Caki2 (cell line): ENCODE measurements at places on chromosomes 4 and X. TPM values are rescaled to one million over a fixed set of nuclear protein-coding genes. Genes with fewer than 3 reads are reported as not detected.
A peak's percentile ranks its signal among the peaks of the same experiment; 100 is the strongest.

- DNase-seq = no peak
Measured at GRCh38 chr4:173170182-173170778, 1.7 kb downstream of the GALNT7 start.

GRCh38 chr4:95599777-95600400 is 51.1 kb upstream of the UNC5C start:
- DNase-seq = no peak

DNA sequence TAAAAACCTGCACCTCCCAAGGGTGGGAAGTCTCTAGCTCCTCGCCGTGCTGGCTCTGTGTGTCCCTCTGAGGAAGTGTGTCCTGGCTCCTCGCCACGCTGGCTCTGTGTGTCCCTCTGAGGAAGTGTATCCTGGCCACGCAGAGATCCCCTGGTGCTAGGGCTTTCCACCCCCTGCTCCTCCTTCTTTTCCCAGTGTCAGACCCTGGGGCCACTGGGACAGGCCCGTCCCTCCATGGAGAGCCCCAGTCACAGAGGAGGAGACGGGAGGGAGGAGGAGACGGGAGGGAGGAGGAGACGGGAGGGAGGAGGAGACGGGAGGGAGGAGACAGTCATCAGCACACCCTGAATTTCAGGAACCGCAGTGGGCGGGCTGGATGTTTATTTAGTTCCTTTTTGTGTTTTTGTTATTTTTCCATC is 53.8 kb upstream of the HGFAC start:
- DNase-seq = peak; percentile 87

- DNase-seq = peak; percentile 28
Measured at GRCh38 chr4:102713096-102713495, 47.7 kb downstream of the MANBA start.

Gene ADH1B
- not detected in 2 replicates for total RNA-seq

GRCh38 chr4:173282626-173283025 is 51.5 kb downstream of the HMGB2 start:
- DNase-seq = no peak

Gene ARHGAP10
- total RNA-seq = 4.4 and 8.3 TPM in 2 replicates

GRCh38 chr4:132227151-132227856 is 921.8 kb upstream of the PCDH10 start:
- no peak for DNase-seq

DNA sequence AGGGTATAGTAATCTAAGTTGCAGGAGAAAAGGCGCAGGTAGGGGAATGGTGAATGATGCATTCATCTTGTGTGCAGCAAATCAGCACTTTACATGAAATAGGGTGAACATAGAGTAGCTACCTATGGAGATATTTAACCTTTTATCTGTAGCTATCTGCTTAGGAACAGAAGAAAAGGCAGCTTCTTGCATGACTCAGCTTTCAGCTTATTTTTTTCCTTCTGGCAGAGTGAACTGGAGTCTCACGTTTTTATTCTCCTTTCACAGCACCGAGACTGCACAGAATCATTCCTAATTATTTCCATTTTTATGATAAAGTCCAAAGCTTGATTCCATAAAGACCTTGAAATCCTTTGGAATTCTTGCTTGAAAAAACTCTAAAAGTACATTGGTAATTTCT is 4.8 kb upstream of the SCOC start:
- peak; percentile 26 for DNase-seq

DNA sequence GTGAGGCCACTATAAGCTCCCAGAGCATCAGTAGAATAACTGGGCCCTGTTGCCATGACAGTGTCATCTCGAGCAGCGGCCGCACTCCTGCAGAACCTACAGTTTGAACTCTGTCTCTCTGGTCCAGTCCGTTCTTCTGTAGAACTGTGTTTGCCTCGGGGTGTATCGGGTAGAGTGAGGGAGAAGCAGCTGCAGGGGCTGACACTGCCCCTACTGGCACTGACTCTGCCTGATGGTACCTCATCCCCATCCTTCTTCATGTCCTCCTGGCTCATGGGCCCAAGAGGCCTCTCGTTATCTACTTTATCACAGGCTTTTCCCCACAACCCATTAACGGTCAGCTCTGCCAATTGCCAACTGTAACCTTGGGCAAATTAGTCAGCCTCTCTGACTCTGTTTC is 96.5 kb downstream of the NPNT start:
- DNase-seq = no peak

- peak; percentile 24 for DNase-seq
Measured at GRCh38 chrX:149630681-149631233, 835 bp downstream of the TMEM185A start.

DNA sequence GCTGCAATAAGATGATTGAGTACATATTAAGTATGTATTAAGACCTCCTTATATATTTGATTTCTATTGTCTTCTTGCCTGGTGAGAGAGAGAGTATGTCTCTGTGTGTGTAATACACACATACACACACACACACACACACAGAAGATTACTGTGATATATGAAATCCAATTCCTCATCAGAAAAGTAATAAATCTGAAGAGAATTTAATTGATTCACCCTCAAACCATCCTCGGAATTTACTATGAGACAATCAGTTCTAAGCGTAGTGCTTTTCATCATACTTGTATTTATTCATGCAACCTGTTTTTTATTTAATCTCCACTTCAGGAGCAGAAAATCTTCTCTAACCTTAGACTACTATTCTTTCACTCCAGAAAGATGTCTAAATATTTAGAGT is 62.3 kb upstream of the TLL1 start:
- no peak for DNase-seq

DNA sequence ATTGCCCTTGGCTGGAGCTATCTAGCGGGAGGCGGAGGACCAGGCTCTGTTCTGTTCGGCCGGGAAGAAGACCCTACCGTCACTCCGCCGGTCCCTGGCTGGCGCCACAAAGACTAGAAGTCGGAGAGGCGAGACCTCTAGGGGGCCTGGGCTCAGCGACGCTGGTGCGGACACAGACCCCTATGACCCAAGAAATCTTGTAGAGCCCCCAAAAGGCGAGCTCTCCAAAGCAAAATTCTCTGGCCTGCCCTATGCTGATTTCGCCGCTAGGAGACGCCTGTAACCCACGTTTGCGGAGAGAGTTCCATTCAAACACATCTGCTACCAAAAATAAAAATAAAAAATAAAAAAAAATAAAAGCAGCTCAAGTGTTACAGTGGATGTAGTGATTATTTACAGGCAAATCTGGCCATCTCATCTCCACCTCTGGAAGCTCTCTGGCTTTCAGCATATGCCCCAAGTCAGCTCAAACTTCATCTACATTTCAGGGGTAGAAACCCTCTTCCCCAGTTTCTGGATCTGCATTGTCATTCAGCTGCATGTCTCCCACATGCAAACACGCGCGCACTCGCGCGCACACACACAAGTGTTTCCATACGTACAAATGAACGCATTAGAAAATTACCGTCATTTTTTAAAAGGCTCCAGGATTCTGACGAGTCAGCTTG is 2.4 kb upstream of the PCDH10 start:
- DNase-seq = peak; percentile 60

Gene DIPK2B
- not detected in 2 replicates for total RNA-seq

DNA sequence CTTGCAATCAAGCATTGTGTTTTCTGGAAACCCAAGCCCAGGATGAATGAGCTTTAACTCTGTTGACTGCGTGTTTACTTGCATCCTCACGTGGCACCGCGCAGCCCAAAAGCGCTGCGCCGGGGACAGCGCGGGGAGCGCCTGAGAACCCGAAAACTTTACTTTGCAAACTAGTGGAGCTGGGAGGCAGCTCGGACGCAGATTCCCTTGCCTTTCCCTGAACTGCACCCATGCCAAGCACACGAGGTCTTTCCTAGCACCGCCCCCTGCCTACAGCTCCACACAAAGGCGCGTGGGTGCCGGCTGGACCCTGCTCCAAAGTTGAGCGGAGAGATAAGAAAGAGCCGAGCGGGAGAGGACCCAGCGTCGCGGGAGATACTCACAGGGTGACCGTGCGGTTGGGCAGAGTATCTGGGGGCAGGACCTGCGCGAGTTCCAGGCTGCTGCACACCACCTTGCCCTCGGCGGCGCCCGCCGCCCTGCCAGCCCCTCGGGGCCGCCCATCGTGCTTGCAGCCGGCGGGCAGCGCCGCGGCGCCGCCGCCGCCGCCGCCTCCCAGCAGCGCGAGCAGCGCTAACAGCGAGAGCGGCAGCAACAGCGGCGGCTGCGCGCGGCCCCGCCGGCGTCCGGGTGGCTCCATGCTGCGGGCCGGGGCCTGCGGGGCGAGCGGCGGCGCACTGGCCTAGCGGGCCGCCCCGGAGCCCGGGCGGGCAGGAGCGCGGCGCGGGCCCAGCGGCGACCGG is 550 bp downstream of the ADGRA3 start:
- DNase-seq = peak; percentile 76

DNA sequence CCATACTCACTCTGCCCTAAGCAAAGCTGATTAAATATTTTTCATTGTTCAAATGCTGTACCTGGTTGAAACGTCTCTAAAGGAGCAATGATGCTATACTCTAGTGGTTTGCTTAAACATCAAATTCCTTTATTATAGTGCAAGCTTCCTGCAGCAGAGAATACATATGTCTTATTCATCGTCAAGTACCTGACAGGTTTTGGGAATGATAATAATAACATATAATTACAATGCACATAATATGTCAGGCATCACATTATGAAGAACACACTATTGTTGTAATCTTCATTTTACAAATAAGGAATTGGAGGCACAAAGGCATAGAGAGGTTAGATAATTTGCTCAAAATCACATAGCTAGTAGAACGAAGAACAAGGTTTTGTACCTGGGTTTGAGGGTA is 151.6 kb downstream of the GRIA2 start:
- DNase-seq = no peak

DNA sequence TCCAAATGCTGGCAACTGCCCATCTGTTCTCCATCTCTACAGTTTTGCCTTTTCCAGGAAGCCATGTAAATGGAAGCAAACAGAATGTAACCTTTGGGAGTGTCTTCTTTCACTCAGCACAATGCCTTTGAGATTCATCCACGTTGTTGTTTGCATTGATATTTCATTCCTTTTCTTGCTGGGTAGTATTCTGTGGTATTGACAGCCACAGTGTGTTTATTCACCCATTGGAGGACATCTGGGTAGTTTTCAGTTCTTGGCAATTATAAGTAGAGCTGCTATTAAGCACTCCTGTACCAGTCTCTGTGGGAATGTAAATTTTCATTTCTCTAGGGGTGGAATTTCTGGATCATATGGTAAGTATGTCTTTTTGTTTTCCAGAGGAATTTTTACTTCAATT is 194.3 kb upstream of the RPS6KA3 start:
- DNase-seq = no peak

- no peak for DNase-seq
Measured at GRCh38 chrX:6568031-6568430, 33.1 kb upstream of the VCX3A start.

Gene COL4A6
- total RNA-seq = not detected in 2 replicates

- peak; percentile 43 for DNase-seq
Measured at GRCh38 chr4:110854021-110854678, 231.3 kb upstream of the PITX2 start.
